ENCODE measurements at places on chromosomes 3 and 15.

- no peak overlapping the region for H3K27ac ChIP-seq
- DNase-seq, result no peak
- peaks cover 18% of the 10 kb centered on the region for H3K36me3 ChIP-seq
- no peaks in the 10 kb centered on the region for H3K27me3 ChIP-seq
These were observed 14.8 kb downstream of the LNP1 start for GRCh38 chr3:100416176-100416575.

DNA sequence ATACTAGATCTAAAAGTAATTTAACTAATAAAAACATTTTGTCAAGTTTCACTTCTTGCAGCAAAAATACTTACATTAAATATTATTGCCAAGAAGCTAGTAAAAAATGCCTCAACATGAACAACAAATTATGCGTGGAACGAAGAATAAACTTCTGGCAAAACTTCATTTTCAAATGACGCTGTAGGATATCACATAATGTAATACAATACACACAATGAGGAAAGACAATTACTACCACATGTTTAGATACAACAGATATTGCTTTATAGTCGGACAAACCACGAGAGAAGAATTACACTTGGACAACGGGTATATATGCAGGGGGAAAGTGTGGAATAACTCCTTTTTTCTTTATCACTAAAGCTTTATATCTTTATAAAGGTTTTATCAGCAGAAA, 21.6 kb downstream of the P3H2 start:
- H3K36me3 ChIP-seq, result no peaks in the 10 kb centered on the region
- no peak overlapping the region for H3K27ac ChIP-seq
- peaks cover 4% of the 10 kb centered on the region for H3K27me3 ChIP-seq
- H3K4me3 ChIP-seq, result no peak overlapping the region
- DNase-seq, result no peak

- H3K4me1 ChIP-seq, result no peaks in the 10 kb centered on the region
- H3K27ac ChIP-seq, result no peak overlapping the region
- no peaks in the 10 kb centered on the region for H3K36me3 ChIP-seq
- no peaks in the 10 kb centered on the region for H3K27me3 ChIP-seq
- no peak for DNase-seq
These were observed 542.6 kb downstream of the ZBBX start for GRCh38 chr3:166837535-166837934.

GRCh38 chr3:54374214-54374852, 252.0 kb downstream of the CACNA2D3 start:
- no peaks in the 10 kb centered on the region for H3K4me1 ChIP-seq
- H3K27me3 ChIP-seq, result peaks cover 7% of the 10 kb centered on the region
- no peak overlapping the region for H3K27ac ChIP-seq
- no peak for DNase-seq

DNA sequence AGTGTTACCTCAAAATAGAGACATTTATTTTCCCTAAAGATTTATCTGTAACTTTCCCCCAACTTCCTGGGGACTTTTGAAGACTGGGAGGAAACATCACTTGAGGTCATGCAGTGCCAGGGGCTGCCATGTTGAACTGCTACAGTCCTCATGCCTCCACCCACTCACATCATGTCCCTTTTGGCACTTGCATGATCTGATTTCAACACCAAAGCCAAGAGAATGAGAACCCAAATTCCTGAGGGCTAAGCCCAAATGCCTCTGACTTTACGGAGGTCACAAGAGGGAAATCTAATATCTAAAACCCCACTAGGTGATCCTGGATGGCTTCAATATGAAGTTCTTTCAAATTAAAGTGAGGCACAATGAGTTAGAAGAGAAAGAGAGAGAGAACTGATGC, 213.1 kb downstream of the NTRK3 start:
- no peak overlapping the region for H3K4me3 ChIP-seq
- no peak overlapping the region for H3K27ac ChIP-seq
- DNase-seq, result no peak
- H3K27me3 ChIP-seq, result no peaks in the 10 kb centered on the region
- no peaks in the 10 kb centered on the region for H3K4me1 ChIP-seq

DNA sequence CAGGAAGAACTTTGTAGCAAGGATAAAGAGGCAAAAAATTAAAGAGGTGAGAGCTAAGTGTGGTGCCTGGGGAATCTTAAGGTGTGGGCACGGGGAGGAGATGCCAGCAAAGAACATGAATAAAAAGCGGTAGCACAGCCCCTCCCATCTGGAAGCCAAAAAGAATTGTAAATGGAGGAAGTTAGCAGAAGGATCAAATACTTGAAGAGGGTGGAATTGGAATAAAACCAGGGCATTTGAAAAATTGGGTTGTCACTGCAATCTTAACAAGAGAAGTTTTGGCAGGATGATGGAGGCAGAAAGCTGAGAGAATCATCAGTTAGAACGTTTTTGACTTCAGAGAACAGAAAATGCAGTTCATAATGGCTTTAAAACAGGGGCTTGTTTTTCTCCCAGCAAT, 2.4 kb downstream of the CCR2 start:
- H3K36me3 ChIP-seq, result no peaks in the 10 kb centered on the region
- no peak for DNase-seq
- H3K27ac ChIP-seq, result no peak overlapping the region
- H3K4me3 ChIP-seq, result peak overlapping the region; percentile 2

DNA sequence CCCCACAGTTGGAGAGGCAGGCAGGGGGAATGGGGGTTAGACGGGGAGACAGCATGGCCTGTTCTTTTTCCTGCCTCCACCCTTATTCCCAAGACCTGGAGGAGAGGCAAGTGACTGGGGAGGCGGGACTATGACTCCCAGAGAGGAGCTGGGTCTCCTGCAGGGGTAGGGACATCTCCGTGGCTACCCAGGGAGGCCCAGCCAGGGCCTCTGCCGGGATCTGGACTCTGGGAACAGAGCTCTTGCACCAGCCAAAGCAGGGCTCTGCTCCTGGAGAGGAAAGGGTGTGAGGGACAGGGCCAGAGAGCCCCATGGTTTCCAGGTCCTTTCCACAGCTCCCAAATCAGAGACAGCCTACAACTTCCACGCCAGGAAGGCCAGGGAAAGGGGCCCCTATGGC, 22.8 kb downstream of the CFAP100 start:
- no peak for DNase-seq
- H3K27ac ChIP-seq, result no peak overlapping the region
- H3K27me3 ChIP-seq, result peaks cover 18% of the 10 kb centered on the region
- H3K36me3 ChIP-seq, result no peaks in the 10 kb centered on the region
- no peak overlapping the region for H3K4me3 ChIP-seq
- H3K4me1 ChIP-seq, result no peaks in the 10 kb centered on the region
